ENCODE measurements at places on chromosomes 2 and 18.

- no peak for DNase-seq
Observed at GRCh38 chr18:8750954-8751415, 45.6 kb downstream of the MTCL1 start.

GRCh38 chr18:3706279-3707097 lies 256.5 kb downstream of the TGIF1 start:
- peak; percentile 85 for DNase-seq

- DNase-seq, result peak; percentile 55
Observed at GRCh38 chr18:74493689-74494088, 2.5 kb upstream of the CNDP2 start.

GRCh38 chr2:205903549-205904129 lies 182.3 kb downstream of the INO80D start:
- peak; percentile 62 for DNase-seq

DNA sequence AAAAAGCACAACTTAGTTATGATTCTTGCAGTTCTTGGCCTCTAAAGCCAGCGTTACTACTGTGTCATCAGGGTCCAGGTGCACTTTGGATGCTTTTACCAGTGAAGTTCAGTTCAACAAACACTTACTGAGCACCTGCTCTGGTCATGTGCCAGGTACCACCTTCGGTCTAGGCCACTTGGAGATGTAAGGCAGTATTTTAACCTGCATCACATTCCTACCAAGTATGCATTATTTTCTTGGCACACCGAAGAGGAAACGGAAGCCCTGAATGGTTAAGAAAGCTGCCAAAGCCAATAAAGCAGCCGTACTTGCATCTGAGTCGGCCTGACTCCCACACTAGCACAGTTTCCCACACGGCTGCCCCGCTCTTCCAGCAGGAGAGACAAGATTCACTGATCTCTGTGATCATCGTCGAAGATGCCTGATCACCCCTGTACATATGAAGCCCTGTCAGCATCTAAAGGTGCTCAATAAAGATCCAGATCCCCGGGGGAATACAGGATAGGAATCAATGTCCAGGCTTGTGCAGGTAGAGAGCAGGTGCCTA lies 427.1 kb downstream of the EIPR1 start:
- DNase-seq, result no peak

GRCh38 chr2:181904022-181904632 lies 12.6 kb downstream of the ITPRID2 start:
- DNase-seq, result peak; percentile 49

- DNase-seq, result no peak
Observed at GRCh38 chr2:11100130-11100529, 55.1 kb upstream of the SLC66A3 start.

GRCh38 chr2:143830476-143830875 lies 689.4 kb downstream of the ZEB2 start:
- no peak for DNase-seq

DNA sequence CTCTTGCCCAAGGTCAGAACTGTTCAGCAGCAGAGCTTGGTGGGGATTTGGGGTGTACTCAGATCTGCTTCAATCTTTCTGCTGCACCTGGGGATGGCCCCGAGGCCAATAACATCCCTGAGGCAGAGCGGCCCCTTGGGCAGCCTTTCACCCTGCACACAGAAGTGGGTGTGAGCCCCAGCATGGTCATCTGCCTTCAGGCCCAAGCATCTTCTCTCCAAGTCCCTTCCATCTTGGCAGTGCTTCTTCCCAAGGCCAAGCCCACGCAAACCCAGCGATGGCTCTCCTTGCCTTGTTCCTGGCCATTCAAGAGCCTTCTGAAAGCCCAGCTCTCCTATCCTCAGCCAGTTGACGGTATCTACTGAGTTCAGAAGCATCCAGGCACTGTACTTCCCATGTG lies 172.9 kb downstream of the INHBB start:
- DNase-seq, result no peak

- DNase-seq, result no peak
Observed at GRCh38 chr2:66539452-66539851, 104.5 kb downstream of the MEIS1 start.

DNA sequence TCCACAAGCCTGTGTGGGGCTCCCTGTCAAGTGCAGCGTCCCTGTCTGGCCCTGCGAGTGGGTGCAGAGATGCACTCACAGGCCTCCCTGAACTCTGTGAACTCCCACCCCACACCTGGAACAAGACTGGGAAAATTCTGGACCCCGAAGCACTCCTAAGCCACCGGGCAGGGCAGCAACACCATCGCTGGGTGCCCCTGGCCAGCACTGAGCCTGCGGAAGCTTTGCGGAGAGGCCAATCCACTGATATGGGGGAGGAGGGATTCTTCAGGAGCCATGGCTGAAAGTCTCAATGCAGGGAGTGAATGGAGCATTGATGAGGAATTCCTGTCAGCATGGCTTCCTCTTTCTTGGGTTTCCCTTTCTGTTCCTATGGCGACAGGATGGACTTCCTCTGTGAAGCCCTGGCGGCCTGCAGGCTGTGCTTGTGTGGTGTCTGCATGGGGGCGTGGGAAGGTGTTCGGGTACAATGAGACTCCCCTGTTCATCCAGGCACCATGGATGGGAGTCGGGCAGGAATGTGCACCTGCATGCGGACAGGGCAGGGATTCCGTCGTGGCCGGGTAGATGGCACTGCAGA lies 15.1 kb downstream of the TRIB2 start:
- peak; percentile 73 for DNase-seq

- DNase-seq, result no peak
Observed at GRCh38 chr2:12314127-12314760, 402.5 kb upstream of the TRIB2 start.

DNA sequence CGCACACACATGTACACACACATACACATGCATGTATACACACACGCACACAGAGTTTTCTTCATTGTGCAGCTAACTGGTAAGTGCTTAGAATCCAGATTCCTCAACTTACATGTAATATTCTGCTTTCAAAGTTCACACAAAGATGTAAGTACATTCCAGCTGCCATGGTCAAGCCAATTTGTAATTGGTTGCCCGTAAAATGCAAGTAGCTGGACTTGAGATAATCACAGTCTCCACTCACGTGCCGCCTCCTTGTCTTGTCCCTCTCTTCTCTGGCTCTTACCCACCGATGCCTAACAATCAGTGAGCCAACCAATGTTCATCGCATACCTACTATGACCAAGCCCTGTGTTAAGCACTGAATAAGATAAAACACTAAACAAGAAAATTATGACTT lies 77.8 kb downstream of the SOCS6 start:
- no peak for DNase-seq

DNA sequence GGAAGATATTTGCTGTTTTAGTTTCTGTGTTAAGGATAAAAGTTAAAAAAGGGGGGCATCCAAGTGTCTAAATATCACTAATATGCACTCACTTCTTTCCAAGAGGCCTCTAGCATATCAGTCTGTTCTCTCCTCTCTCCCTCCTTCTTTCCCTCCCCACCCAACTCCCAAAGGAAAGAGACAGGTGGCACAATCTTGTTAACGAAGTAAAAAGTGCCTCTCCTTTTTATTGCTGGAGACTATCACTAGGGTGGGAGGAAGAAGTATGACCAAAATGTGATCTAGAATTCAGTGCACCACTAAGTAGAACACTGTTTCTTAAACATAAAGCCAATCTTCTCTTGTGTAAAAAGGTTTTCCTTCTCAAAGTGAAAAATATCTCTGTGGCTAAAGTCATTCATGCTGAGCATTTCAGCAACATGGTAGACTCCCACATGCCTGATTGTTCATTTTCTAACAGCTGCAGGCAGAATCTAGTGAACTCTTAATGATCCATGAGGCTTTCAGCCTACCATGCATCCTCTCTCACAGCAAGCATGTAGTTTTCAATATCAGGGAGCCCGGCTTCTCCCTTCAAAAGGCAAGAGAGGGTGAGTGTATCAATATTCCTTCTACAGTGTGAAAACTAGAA lies 39.5 kb downstream of the RNU4ATAC start:
- DNase-seq, result no peak

GRCh38 chr2:144801766-144802165 lies 281.8 kb upstream of the ZEB2 start:
- DNase-seq, result no peak

DNA sequence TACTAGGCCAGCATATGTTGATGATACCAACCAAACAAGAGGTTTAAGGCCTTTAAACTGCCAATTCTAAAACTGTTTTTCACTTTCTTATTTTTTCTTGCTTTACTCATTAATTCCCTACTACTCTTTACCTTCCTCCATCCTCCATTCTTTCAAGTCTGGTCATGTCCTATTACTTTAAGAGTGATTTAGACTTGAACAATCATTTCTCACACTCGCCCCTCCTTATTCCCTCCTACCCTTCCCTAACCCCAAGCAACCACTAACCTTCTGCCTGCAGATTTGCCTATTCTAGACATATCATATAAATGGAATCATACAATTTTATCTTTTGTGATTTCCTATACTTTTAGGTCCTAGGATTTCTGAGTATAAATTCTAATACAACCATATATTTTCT lies 127.7 kb downstream of the USP34 start:
- DNase-seq, result no peak

- no peak for DNase-seq
Observed at GRCh38 chr2:109258376-109258775, 129.4 kb downstream of the SH3RF3 start.

GRCh38 chr2:138485019-138485418 lies 16.6 kb upstream of the SPOPL start:
- DNase-seq, result no peak

DNA sequence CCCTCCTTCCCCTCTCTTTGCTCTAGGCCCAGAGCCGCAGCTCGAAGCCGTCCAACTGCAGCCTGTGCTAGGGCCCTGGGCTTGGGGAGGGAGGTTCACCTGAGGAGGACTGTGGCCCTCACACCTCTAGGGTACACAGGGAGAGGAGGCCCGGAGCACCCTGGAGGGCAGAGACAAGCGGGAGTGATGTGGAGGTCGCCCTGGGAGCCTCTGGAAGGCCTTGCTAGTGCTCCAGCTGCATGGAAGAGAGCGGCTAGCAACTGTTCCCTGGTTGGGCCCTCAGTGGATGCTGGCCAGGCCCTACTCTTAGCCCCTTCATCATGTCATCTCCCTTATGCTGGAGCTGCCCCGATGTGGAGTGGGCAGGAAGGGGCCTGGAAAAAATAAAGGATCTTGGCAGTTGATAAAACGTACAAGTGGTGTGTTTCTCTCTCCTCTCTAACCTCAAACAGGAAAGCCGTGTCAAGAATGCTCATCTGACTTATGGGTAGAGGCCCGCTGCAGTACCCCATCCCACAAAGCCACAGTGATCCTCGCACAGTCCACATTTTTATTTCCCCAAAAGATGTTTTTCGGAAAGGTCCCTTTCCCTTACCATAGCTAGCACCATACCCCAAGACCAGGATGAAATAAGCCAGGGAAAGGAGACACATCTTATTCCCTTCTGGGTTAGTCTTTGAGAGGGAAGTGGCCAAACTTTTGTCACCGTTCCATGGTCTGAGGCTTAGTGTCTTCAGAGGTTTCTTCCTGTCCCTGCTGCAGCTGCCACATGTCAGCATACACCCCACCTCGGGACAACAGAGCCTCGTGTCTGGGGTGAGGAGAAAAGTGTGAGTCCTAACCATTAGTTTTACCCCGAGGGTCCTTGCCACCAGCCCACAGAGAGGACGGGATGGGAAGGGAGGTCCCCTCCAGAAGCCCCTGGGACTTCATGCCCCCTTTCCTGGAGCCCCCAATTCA lies 2.9 kb downstream of the ZFAND2B start:
- DNase-seq, result no peak

DNA sequence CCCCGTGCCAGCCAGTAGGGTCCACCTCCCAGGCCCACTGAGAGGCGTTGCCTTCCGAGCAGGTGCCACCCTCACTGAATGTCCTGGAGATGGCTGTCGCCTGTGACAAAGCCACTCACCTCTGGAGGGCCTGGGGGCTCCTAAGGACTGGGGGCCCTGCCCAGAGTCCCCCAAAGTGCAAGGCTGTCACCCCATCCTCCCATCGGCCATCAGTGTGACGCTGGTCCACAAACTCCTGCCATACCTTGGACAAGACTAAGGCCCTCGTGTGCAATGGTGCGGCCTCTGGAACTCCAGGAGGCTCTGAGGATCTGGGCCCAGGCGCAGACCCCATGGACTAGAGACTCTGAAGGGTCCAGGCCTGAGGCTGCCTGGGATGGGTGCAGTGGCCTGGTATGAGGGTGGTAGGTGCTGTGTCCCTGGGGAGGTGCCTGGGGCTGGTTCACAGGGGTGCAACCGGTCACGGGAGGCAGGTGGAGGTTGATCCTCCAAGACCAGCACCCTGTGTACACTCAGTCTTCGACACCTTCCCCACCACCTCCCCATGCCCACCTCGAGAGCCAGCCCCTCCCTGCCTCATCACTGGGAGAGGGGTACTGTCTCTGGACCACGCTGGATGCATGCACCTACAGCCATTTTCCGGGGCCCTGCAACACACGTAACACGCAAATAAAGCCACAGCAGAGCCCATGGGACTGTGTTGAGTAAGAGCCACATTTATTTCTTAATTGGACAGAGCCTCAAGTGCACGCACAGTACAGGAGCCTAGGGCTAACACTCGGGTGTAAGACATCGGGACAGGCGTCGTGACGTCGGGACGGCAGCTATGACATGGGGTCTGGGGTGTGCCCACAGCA lies 21.6 kb downstream of the AQP12A start:
- DNase-seq, result no peak

- peak; percentile 1 for DNase-seq
Observed at GRCh38 chr2:71727562-71727961, 274.2 kb downstream of the DYSF start.

DNA sequence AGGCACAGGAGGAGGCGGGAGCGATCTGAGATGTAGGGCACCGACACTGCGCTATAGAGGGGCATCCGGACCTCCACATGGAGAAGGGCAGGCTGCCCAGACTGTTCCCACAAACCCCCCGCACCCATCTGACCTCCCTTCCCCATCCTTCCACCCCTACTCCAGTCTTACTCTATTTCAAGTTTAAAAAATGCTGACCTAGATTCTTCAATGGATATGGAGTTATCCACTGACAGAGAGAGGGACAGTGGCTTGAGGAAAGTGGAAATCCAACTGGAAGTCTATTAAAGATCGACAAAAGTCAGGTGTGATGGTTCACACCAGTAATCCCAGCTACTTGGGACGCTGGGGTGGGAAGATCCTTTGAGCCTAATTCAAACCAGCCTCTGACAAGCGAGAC lies 5.1 kb upstream of the DGUOK start:
- DNase-seq, result no peak

DNA sequence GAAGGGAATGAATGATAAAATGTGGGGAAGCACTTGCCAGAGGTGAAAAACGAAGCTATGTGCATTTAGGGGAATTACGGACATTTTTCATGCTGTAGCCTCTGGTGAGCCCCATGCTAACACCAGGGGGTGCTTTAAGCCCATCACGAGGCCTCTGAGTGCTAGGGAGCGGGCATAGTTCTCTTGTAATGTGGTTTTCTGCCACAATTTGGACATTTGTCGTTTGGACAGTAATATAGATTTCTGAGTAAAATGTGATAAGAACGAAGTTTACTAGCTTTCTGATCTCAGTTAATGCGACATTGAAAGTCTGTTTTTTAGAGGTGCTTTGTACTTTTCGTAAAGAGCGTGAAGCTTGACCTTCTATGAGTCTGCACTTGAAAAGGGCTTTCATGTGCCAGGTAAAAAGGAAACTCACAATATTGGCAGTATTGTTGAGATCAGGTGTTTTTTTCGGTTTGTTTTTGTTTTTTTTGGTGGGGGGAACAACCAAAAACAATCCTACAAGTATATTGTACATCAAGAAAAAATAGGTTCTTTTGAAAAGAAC lies 50.6 kb downstream of the TRAF3IP1 start:
- peak; percentile 79 for DNase-seq

GRCh38 chr2:41334159-41334558 lies 713.7 kb upstream of the PKDCC start:
- DNase-seq, result no peak

All from suppressor macrophage treated with lipopolysaccharide for 4 hours (primary cell).